ENCODE measurements at places on chromosomes 3 and 15.

GRCh38 chr3:9386501-9387321 lies 10.7 kb upstream of the SETD5 start:
- no peak for DNase-seq

GRCh38 chr15:28117432-28117990 lies 18.4 kb upstream of the OCA2 start:
- DNase-seq = no peak

- no peak for DNase-seq
Observed at GRCh38 chr15:50531163-50531562, 15.3 kb downstream of the USP50 start.

DNA sequence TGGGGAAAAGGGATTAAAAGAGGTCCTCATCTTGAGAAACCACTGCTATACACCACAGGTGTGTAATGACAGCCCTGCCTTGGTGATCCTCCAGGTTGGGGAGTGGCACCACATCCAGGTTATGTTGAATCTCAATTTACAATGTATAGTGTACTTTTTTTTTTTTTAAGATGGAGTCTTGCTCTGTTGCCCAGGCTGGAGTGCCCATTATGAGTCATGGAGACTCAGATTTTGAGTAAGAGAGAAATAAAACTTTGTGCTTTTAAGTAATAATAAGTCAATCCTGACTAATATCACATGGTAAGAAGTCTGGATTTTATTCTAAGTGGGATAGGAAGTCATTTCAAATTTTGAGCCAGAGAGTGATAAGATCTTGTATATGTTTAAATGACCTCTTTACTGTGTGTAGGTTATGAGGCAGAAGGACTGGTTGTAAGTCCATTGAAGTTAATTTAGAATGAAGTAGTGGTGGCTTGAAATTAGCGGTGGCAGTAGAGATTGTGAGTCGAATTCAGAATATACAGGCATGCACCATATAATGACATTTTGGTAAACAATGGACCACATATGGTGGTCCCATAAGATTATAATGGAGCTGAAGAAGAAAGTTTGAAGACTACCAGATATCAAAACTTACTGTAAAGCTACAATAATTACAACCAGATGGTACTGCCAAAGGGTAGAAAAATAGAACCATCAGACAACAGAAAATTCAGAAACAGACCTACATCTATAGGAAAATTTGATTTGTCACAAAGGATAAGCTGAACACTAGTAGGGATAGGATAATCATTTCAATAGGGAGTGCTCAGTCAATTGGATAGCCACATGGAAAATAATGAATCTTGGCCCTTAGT lies 20.7 kb downstream of the POPDC2 start:
- no peak for DNase-seq

- DNase-seq = no peak
Observed at GRCh38 chr3:38640661-38641452, 8.6 kb downstream of the SCN5A start.

DNA sequence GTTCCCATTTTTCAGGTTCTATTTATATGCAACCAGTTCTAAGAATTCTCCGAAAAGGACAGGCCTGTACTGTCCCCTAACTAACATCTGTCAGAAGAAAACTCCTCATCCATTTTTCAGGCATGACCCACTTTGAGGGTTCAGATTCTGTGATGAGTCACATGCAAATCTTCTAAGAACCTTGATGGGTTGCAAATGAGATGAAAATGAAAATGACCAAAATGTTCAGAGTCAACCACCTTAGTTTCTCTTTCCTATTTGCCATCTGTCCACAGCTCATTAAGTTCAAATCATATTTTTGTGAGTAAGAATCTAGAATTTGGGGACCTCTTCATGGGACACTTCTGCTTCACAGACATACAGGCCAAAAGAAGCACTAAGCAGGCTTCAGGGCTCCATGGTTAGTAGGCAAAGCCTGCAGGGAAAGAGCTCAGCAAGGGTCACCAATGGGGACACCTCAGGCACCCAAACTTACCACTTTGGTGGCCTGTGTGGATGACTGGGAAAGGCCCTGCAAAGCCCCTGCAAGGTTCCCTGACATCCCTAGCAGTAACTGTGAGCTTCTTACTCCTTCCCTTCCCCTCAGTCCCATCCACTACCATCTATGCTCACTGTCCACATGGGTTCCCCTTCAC lies 122.0 kb downstream of the WDR76 start:
- no peak for DNase-seq

DNA sequence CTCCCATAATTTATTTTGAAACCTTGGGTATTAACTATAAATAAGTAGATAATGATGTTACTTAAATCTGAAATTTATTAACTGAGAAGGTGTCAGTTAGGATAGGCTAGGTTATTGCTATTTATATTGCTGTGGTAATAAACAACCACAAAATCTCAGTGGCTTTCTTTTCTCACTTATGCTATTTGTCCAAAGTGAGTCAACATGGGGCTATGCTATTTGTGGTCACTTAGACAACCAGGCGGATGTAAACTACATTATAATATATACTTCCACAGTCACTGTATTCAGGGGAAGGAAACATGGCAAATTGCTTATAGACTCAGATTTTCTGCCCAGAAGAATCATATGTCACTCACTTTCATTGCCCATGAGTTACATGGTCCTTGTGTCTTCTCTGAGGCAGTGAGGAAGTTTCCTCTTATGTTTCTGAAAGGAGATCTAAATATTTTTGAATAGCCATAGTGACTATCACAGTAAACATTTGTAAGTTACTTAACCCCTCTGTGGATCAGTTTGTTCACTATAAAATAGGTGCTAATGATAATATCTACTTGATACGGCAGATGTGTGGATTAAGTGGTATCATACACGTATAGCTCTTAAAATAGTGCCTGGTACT lies 19.8 kb downstream of the HMG20A start:
- DNase-seq = no peak

GRCh38 chr3:149487598-149488197 lies 13.2 kb downstream of the TM4SF4 start:
- no peak for DNase-seq

DNA sequence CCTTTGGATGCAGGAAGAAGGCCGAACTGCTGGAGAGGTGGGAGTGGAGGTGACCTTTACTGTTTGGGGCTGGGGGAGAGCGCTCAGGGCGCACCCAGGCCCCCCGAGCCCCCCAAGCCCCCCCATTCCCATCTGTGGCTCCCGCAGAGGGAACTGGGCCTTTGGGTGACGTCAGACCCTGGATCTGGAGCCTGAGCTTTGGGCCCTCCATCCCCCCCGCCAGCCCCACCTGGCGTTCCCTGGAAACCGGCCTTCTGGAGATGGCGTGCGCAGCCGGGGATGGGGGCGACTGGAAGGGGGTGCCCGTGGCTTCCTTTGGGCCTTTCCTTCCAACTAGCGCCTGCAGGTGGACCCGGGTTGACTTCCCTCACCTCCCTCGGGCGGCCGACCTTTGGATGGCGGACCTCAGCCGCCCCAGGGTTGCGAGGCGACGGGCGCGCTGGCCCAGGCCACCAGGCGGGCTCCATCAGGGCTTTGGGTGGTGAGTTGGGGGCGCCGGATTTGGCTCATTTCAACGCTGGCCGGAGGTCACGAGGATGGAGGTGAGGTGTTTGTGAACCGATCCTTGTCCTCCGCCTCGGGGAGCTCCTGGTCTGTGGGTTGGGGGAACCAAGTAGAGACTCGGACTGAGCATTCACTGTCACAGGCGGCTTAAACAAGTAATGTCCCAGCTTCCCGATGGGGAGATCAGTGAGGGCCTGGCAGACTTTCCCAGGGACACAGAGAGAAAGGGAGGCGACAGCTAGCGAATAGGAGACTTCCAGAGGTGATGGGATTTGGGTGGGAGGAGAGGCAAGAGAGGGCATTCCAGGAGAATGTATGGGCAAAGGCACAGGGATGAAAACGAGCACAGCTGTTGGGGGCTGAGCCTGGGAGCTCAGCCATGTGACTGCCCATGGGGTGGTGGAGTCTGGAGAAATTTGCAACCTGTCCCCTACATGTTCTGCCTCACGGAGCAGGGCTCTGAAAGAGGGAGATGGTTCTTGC lies 709 bp downstream of the SCAMP5 start:
- no peak for DNase-seq

DNA sequence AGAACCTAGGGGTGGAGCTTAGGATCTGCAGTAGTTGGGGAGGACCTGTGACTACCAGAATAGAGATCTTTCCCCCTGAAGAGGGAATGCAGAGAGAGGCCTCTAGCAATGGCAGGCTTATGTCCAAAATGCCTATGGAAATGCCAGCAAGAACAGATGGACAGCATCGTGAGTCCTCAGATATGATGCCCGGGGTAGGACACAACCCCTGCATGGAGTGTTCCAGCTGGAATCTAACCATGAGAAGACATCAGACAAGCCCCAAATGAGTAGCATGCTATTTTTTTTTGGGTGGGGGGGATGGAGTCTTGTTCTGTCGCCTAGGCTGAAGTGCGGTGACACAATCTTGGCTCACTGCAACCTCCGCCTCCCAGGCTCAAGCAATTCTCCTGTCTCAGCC lies 111.5 kb downstream of the ITPR1 start:
- DNase-seq = no peak

DNA sequence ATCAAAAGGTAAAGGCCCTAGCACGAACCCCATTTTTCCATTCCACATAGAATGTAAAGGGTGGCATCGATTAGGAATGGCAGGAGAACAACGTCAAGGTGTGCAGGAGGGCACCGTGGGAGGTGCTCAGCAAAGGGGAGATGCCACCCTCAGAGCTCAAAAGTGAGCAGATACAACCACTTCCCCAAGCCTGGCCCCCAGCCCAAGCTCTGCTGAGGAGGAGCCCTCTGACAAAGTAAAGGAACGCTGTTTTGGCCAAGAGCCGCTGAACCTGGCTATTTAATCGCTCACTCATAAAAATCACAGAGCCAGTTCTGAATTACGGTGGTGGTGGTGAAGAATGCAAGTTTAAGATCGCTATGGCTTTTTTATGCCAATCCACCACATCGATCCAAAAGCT lies 12.4 kb downstream of the GNB5 start:
- no peak for DNase-seq

DNA sequence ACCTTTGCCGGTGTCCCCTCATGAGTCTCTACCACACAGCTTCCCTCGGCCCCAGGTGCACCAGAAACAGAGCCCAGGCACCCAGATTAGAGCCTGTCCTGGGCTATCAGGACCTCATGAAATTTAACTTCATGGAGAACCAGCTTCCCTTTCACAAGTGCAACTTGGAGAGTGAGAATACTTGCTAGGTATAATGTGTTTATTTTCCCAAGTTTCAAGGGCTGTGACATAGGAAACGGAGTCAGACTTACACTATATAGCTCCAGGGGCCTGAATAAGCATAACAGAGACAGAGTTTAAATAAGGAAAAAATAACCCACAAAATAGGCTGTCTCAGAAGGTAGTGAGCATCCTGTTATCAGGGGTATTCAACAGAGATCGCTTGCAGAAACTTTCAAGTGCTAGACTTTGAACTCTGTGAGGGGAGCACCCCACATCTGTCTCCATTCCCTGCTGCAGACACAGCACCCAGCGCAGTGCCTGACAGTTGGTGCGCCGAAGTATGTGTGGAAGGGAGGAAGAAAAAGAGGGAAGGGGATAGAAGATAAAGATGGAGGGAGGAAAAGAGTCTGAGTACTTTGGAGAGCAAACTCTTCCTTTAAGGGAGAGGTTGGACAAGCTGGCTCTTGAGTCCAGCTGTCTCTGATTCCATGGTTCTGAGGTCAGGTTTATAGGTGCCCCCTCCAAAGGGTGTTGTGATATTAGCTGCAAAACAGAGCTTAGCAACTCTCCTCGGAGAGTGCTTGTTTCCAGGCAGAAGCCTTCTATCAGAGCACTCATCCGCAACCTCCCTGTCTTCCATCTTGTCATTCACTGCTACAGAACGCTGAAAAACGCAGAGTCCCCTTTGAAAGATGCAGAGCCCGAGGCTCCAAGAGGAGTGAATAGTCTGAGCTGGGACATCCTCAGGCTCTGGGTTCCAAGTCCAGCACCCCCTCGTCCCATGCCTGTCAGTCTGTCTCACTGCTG lies 84.8 kb downstream of the CPN2 start:
- DNase-seq = no peak

- no peak for DNase-seq
Observed at GRCh38 chr3:192410684-192410960, 316.7 kb downstream of the FGF12 start.

GRCh38 chr15:74156678-74157411 lies 16.7 kb upstream of the ISLR start:
- DNase-seq = no peak

DNA sequence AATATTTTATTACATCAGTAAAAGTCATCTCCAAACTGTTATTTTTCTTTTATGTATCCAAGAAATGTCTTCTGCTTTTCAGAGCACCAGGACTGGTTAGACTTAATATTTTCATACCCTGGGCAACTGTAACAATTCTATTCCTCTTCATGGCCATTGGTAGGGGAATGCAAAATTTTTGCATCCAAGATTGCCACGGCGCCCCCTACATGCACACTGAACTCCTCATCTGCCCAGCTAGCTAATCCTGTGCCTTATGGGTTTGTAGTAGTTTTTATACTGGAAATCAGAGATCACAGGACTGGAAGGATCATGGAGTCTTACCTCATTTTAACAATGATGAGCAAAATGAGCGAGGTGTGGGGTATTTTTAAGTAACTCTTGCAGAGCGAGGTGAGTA lies 74.2 kb downstream of the CRTC3 start:
- no peak for DNase-seq

DNA sequence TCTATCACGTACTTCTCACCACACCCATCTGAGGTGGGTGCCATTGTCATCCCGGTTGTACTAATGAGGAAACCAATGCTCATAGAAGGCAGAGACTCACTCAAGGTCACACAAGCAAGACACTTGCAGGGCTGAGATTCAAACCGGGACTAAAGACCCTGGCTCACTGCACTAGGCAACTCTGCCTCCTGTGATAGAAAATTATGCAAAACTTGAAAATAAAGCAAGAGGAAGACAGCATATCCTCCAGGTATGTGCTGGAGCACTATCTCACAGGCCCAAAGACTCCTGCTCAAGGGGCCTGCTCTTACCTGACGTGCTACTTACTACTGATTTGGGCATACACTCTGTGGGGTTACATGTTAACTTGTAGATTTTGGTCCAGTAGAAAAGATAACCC lies 25.6 kb downstream of the ANXA2 start:
- DNase-seq = no peak

- no peak for DNase-seq
Observed at GRCh38 chr3:12476238-12476897, 7.9 kb upstream of the TSEN2 start.

- DNase-seq = no peak
Observed at GRCh38 chr3:10848261-10848660, 32.2 kb downstream of the SLC6A11 start.

DNA sequence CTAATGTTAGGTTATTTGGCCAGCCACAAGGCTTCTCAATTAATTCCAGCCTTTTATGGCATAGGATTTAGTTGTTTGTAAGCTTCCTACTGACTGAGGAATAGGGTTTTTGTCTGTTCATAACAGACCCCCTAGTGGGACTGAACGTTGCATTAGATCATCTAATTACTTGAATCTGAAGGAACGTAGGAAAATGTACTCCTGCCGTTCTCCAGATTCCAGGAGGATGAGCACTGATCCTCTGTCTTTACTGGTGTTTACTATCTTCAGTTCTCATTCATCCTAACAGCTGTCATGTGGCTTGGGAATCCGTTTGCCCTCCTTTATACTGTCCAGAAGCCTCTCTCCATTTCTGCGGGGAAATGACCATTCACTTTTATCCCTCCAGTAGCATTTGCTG lies 52.7 kb downstream of the RAD54L2 start:
- DNase-seq = no peak

All from stimulated activated CD8-positive, alpha-beta memory T cell treated with anti-CD3 and anti-CD28 coated beads, Interleukin-12 subunit alpha, Interleukin-12 subunit beta, amount 100 ng/mL, for 4 hours (primary cell).